ENCODE measurements at places on chromosomes 4 and X. TPM values are rescaled to one million over a fixed set of nuclear protein-coding genes. Genes with fewer than 3 reads are reported as not detected.

DNA sequence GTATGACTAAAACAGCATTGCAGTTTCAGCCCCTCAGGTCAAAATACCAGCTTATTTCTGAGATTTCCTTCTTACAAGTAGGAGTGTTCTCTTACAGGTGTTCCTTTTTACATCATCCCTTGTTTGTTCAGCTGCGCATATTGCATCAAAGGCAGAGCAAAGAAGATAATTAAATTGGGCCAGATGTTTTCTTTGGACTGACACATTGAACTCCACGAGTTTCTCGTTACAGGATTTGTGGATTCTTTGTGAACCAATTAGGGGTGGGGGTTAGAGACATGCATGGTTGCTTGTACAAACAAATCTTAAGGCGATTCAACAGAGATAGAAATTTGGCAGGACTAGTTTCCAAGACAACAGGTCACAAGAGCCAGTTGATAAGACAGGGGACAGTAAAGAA lies 95.7 kb downstream of the SPANXN4 start:
- no peak for DNase-seq

DNA sequence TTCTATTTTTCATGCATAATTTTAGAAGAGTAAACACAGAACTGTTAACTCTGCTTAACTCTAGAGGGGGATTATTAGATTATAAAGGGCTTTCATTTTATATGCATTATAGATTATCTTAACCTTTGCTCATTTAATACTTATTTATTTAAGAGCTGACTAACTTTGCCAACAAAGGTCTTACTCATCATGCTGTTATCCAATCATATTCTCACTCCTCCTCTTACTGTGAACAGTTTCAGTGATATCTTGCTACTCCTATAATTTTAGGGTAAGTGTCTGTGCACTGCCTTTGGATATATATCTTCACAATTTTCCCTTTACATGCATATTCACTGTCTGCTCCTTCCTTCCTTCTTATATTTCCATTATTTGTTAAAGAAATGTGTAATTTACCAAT lies 1814.9 kb downstream of the STIM2 start:
- no peak for DNase-seq

DNA sequence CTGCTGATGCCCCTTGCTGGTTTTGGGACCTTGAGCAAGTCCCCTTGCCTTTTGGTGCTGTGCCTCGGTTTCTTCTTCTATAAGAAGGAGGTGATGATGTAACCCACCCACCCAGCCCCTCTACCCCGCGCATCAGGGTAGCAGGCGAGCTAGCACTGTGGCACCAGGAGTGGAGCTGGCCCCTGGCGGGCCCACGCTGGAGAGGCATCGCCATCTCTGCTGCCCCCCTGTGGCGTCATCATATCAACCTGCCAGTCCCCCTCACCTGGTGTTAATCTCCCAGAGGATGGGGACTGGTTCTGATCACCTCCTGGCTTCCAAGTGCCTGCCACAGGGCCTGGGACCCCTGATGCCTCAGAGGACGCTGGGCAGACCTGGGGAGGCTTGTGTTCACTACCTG lies 6.3 kb upstream of the SORCS2 start:
- DNase-seq = no peak

GRCh38 chrX:118239178-118239870 lies 106.6 kb upstream of the WDR44 start:
- no peak for DNase-seq

Gene SCML2
- 7.8 TPM for total RNA-seq

Data from hematopoietic multipotent progenitor cell (in vitro differentiated cells).